ENCODE measurements at places on chromosomes 7 and 10.

DNA sequence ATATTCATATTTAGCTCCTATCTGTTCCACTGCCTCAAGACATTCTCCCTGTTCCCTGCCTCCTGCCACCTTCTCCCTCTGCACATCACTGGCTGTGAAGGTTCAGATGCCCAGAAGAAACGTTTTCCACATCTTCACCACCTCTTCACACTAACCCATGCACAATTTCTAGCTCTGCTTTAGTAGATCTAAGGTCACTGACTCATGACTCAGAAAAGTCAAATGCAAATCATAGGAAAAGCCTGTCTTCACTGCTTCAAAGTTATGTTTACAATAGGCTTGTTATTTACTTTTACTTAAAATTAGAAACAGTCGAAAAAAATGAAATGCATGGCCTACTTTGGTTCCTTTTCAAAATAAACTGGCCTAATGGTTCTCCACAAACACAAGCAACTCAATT is 2.5 kb downstream of the SCRN1 start:
- DNase-seq: no peak

- no peak for DNase-seq
These were observed 50.4 kb upstream of the ZNF365 start for GRCh38 chr10:62323751-62324150.

- DNase-seq: no peak
These were observed 52.8 kb downstream of the FOXL3 start for GRCh38 chr7:342681-343216.

DNA sequence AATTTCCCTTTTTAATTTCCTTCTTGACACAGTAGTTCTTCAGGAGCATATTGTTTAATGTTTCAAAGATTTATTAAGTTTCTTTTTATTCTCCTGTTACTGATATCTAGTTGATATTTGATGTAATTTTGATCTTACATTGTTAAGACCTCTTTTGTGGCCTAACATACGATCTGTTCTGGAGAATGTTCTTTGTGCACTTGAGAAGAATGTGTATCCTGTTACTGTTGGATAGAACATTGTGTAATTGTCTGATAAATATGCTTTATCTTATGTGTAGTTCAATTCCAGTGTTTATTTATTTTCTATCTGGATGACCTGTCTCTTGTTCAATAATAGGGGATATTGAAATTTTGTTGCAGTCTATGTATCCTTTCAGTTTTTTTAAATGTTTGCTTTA is 106.7 kb downstream of the ITGB1 start:
- DNase-seq: no peak

DNA sequence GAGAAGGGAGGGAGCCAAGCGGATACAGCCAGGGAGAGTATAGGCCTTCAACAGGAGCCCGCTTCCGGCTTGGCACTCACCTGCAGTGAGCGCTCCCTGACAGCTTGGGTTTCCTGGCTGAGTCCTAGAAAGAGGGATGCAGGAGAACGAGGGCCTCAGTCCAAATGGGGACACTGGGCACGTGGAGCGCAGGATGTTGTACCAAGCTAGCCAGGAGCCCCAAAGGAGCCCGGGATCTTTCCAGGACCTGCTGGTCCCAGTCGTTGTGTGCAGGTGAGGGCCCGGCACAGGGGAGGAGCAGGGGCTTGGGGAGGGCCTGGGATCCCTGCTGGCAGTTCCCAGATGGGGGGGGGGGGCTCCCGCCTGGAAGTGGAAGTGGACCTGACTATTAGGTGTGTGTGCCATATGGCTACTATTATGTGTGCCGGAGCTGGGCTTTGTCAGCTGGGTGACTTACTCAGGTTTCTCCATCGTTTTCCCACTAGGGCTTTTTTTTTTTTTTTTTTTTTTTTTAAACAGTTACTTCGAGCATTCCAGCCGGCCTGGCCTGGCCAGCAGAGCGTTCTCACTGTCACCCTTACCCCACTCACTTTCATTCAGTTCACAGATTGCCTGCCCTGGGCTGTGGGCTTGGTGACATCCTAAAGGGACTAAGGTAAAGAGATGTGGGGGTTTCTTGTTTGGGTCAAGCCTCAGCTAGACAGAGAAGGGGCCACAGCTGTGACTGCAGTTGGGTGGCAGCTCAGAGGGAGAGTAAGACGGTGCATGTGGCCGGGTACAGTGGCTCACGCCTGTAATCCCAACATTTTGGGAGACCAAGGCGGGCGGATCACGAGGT is 3.8 kb downstream of the AGAP3 start:
- no peak for DNase-seq

DNA sequence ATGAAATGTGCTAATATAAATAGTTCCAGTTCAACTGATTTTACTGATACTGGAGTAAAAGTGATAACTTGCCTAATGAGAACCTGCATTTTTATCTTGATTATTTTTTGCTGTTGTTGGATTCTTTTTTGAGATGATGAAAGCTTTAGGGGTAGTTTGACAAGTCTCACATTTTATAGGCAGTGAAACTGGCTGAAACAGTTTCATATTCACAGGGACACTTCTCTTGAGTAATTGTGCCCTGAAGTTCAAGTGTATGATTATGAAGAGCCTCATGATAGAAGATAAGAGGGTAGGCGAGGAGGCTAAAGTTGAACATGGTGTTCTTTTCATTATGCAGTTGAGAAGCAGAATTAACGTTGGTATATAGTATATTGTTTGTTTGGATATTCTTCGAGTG is 5.1 kb downstream of the AUTS2 start:
- no peak for DNase-seq

DNA sequence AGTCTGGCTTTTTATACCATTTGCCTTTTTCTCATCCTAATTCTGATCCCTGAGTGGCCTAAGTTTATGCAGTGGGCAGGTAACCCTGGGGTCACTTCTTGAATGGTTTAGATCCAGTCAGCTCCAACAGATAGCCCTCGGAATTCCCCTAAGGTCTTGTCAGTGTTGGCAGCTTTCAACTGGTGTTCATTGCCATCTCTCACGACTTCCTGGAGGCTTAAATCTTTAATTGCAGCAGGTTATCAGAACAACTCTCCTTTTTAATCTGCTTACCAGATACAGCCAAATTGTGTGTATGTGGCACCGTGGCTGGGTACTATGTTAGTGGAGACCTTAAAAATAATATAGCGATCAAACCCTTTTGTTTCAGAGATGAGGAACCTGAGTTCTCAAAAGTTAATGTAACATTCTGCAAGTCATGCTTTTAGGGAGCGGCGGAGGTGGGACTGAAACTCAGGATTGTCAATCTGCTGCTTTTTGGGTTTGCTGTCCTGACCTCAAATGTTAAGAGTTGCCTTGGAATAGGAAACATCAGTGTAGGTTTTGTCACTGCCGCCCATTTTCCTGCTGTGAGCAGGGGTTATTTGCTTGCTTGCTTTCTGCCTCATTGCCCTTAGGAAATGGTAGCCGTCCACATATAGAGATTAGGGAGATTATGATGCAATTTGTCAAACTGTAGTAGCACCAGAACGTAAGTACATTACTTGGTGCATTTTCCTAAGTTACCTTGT is 818 bp downstream of the DLD start:
- DNase-seq: no peak

GRCh38 chr10:130339091-130339490 is 202.9 kb downstream of the GLRX3 start:
- no peak for DNase-seq

- no peak for DNase-seq
These were observed 23.7 kb downstream of the RTKN2 start for GRCh38 chr10:62244785-62245467.

GRCh38 chr10:33147013-33147310 is 187.5 kb downstream of the NRP1 start:
- no peak for DNase-seq

DNA sequence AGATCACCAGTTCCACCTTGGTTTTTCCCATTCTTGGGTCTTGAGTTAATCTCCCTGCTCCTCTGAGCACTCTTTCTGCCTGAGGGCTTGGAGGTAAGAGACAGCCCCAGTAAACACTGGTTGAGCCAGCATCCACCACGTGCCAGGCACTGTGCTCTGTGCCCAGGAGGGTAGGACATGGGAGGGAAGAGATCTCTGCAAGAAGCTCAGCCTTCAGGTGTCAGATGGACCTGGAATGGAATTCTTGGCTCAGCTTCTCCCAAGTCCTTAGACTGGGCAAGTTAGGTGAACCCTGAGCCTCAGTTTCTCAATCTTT is 2.5 kb downstream of the ZYX start:
- DNase-seq: no peak

DNA sequence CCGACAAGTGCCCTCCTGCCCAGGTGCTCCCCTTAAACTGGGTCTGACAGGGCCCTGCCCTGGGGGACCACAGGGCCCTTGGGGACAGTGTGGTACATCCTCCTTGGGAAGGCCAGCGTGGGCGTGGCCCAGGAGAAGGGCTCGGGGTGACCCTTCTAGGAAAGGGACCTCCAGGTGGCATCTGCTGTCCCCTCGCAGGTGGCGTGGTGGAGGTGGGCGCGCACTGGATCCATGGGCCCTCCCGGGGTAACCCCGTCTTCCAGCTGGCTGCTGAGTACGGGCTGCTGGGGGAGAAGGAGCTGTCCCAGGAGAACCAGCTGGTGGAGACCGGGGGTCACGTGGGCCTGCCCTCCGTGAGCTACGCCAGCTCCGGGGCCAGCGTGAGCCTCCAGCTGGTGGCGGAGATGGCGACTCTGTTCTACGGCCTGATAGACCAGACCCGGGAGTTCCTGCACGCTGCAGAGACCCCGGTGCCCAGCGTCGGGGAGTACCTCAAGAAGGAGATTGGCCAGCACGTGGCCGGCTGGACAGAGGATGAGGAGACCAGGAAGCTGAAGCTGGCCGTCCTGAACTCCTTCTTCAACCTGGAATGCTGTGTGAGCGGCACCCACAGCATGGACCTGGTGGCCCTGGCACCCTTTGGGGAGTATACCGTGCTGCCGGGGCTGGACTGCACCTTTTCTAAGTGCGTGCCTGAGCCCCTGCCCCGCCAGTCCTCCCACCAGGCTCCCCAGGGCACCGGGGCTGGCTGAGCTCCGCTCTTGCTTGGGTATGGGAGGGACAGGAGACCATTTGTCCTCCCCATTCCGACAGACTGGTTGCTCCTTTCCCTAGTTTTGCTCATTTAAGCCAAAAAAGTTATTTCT is 972 bp downstream of the PAOX start:
- DNase-seq: no peak

GRCh38 chr10:34506786-34507185 is 308.3 kb downstream of the PARD3 start:
- DNase-seq: no peak

GRCh38 chr7:122354656-122355055 is 50.1 kb upstream of the FEZF1 start:
- DNase-seq: no peak

GRCh38 chr10:61503051-61503450 is 49.9 kb upstream of the TMEM26 start:
- DNase-seq: no peak

- DNase-seq: no peak
These were observed 756.0 kb downstream of the KCNMA1 start for GRCh38 chr10:76881477-76882220.

GRCh38 chr7:73885975-73886798 is 25.2 kb downstream of the TMEM270 start:
- no peak for DNase-seq

DNA sequence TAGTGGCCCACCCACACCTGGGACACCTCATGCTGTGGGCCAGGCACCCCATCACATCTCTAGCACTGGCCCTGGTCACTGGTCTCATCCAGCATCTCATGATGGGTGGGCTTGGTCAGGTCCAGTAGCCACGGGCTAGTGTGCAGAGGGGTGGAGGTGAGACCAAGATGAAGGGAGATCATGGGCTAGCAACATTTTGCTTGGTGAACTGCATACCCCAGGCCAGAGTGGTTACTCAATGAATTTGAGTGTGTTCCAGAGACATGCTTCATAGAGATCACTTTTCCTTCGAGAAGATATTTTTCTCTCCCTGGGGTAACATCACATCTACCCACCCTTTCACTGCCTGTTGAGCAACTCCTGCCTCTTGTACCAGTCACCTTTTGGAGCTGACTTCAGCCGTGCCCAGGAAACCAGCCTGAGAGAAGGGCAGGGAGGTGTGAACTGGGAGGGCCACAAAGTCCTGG is 44.2 kb downstream of the MINDY4 start:
- no peak for DNase-seq

- DNase-seq: no peak
These were observed 577.7 kb downstream of the PTPRN2 start for GRCh38 chr7:158009886-158010285.

GRCh38 chr7:23462846-23463245 is 7.4 kb downstream of the IGF2BP3 start:
- no peak for DNase-seq

DNA sequence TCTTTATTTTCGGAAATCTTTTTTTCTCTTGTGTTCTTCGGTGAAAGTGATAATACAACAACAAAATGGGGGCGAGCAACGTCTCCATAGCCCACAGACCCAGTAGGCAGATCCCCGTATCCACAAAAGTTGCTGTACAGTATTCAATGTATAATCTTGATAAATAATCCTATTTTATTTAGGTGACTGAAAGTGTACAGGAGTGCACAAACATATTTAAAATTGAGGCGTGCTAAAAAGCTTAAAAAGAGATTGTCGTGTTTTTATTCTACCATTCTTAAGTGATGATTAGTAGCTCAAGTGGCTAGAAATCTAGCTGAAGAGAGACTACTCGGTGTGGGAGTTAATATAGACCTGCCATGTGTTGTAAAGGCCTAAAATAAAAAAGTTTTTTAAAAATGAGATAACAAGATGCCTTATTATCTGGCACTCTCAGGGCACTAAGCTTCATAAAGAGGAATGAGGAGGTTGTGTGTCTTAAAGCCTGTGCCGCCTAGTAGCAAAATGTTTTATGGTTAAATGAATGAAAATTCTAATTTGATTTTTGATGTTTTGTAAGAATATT is 1.6 kb downstream of the CAPZA2 start:
- DNase-seq: no peak

DNA sequence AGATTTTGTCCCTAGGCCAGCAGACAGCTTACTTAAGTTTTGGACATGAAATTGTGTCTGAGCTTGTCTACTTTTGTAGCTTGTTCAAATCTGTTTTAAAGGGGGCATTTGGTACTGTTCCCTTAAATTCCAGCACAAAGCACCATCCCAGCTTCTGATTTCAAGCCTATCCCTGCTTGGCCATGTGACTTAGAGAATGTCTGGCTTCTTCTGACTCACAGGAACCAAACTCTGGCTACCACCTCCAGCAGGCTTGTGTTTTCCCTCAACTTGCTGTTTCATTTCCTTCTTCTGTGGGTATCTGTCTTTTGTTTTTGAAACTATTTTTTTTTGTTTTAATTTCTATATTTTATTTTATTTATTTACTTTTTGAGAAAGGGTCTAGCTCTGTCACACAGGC is 97.9 kb upstream of the FZD8 start:
- no peak for DNase-seq

DNA sequence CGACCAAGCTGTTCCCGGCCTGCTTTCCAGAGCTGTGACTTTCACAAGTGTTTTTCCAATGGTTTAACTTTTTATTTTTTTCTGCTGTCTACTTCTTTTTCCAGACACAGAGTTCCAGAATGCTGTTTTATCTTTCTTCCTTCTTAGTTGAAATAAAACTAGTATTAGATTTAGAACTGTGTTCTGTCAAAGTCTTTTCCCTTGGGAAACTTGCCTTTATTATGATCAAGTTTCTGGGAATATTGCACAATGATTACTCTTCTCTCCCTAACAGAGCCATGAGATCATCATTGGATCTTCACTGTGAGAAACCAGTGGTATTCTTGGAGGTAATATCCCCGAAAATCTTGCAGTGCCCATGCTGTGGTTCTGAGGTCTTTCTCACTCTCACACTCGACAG is 104.9 kb upstream of the KCND2 start:
- no peak for DNase-seq

- no peak for DNase-seq
These were observed 37.5 kb downstream of the LUC7L2 start for GRCh38 chr7:139397192-139397591.
